ENCODE measurements at places on chromosomes 5 and 9.

DNA sequence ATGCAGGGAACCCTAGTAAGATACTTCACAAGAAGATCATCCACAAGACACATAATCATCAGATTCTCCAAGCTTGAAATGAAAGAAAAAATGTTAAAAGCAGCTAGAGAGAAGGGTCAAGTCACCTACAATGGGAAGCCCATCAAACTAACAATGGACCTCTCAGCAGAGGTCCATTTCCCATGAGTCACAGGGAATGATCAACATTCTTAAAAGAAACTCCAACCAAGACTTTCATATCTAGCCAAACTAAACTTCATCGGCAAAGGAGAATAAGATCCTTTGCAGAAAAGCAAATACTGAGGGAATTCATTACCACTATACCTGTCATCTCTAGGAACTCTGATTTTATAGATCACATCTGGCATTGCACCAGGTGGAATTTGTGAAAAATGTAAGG, 52.9 kb upstream of the SPATA31E1 start:
- DNase-seq = no peak

- DNase-seq = no peak
These were observed 194.8 kb upstream of the IRX2 start for GRCh38 chr5:2946315-2946714.

DNA sequence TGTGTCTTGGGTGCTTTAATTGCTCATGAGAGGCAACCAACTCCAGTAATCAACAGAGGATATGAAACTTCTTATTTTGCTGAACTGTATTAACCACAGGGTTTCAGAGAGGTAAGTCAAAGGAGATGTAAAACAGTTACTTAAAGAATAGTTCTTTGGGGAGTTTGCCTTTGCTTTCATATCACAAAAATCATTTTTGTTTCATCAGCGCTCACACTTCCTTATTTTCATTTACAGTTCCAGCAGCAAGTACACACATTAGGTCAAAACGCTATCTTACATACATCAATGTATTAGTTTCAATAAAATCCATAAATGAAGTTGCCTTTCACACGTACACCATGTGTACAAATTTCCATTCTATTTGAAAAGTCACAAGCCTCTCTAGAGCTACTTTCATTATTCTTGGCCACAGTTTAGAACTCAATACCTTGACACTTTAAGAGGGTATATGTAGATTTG, 50.1 kb downstream of the ST8SIA4 start:
- DNase-seq = no peak

DNA sequence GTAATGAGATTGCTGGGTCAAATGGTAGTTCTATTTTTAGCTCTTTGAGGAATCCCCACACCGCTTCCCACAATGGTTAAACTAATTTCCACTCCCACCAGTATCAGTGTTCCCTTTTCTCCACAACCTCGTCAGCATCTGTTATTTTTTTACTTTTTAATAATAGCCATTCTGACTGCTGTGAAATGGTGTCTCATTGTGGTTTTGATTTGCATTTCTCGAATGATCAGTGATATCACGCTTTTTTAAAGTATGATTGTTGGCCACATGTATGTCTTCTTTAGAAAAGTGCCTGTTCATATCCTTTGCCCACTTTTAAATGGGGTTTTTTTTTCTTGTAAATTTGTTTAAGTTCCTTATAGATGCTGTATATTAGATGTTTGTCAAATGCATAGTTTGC, 73.5 kb downstream of the MTAP start:
- no peak for DNase-seq
